ENCODE measurements at places on chromosomes 13 and 19.

GRCh38 chr19:54415901-54416673 is 823 bp downstream of the TTYH1 start:
- no peak for DNase-seq

GRCh38 chr19:15367439-15367838 is 12.1 kb downstream of the AKAP8 start:
- no peak for DNase-seq

DNA sequence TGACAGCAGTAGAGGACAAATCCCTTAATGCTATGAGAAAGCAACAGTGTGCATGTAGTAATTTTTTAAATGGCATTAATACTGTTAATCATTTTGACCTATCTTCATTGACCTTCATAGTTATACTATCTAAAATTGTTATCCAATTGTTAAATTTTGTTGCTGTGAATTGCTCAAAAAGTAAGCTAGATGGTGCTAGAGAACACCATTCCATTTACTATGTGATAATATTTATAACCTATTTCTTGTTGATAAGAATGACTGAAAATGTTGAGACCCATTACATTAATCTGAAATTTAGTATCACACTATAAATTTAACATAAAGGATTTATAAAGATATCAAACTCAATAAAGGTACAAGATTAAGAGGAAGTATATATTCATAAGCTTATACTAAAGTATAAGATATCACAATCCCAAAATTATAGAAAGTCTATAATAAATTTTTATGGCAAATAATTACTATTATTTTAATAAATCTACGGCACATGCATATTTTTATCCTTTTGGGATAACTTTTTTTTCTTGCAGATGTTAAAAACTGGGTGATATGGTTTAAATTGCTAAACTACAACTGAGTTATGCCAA is 1573.3 kb downstream of the PCDH9 start:
- DNase-seq, result peak; percentile 60

DNA sequence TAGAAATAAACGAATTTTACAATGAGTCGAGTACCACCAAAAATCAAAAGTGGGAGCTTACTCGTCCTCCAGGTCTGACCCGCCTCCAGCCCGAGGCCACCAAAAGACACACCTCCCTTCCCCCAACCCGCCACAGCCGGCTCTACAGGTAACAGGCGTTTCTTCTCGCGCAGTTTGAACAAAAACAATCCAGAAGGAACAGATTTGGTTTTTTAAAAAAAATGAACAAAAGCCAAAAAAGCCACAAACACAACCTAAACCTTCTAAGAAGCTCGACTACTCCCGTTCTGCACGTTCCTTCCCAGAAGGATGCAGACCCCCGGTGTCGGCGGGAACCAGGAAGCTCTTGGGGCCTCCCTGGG is 671 bp downstream of the ZDHHC20 start:
- DNase-seq, result no peak

DNA sequence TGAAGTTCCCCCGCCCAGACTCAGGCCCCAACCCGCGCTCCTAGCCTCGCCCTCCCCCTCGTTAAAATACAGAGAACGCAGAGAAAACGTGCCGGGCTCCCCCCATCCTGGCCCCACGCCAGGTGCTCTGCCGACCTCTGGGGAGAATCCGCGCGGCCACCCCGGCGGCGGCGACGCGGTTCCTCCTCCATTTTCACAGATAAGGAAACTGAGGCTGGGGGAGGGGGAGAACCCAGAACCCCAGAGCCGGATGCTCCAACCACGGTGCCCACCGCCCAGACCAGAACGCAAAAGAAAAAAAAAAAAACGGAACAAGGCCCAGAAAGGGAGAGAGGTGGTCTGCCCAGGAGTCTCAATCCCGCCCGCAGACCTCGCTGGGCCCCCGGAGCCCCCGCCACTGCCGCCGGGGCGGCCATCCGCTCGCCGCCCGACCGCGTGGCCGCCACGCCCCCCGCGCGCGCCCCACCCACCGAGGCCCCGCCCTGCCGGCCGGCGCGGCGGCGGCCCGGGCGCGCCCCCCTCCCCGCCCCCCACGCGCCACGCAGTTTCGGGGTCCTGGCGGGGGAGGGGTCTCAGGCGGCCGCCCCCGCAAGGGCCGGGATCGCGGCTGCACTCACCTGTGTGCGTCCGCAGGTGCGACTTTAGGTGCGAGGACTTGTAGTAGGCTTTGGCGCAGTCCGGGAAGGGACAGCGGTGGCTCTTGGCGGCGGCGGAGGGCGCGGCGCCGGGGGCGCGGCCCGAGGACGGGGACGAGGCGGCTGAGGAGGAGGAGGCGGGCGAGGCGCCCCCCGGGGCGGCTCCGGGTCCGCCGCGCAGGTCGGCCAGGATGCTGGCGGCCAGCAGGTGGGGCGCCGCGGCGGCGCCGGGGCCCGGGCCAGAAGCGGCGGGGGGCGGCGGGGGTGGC is 703 bp downstream of the KLF16 start:
- no peak for DNase-seq

GRCh38 chr19:17246681-17247425 is 1.1 kb upstream of the NR2F6 start:
- DNase-seq, result no peak

GRCh38 chr13:113759525-113760137 is 605 bp downstream of the TMEM255B start:
- peak; percentile 50 for DNase-seq

DNA sequence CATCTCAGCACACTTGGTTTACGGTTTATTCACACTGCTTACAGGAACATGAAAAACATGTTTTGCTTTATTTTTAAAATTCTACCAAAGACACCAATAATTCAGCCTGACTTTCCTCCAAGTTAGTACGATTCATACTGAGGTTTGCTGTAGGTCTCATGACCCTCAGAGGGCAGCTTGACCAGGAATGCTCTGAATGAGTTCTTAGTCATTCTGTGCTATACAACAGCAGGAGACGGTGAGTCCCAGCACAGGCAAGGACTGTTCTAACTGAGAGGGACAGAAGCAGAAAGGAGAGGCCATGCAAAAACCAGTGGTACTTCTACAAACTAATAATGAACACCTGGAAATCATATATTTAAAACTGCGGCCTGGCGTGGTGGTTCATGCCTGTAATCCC is 6.4 kb downstream of the GRTP1 start:
- DNase-seq, result peak; percentile 18

GRCh38 chr13:99307648-99308339 is 595 bp upstream of the GPR183 start:
- DNase-seq, result peak; percentile 64

- DNase-seq, result no peak
These were observed 40.5 kb upstream of the CNMD start for GRCh38 chr13:52780092-52780491.

GRCh38 chr19:33282036-33282671 is 20.2 kb downstream of the CEBPA start:
- no peak for DNase-seq

DNA sequence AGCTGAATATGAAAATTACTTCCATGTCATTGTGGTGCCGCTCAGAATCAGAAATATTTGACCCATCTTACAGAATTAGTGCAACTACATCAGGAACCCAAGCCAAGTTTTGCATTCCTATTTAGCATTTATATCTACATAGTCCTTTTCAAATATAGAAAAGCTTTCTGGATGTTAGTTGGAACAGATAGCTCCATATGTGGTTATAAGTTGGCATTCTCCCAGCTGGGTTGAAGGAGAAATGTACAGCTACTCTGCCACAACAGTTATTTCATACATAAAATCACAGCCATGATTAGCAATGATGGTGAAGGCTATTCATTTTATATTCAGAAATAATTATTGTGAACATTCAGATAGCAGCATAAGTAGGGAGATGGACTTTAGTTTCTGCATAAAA is 28.2 kb downstream of the HPN start:
- DNase-seq, result no peak

GRCh38 chr13:97696921-97697320 is 256.6 kb upstream of the IPO5 start:
- DNase-seq, result no peak

DNA sequence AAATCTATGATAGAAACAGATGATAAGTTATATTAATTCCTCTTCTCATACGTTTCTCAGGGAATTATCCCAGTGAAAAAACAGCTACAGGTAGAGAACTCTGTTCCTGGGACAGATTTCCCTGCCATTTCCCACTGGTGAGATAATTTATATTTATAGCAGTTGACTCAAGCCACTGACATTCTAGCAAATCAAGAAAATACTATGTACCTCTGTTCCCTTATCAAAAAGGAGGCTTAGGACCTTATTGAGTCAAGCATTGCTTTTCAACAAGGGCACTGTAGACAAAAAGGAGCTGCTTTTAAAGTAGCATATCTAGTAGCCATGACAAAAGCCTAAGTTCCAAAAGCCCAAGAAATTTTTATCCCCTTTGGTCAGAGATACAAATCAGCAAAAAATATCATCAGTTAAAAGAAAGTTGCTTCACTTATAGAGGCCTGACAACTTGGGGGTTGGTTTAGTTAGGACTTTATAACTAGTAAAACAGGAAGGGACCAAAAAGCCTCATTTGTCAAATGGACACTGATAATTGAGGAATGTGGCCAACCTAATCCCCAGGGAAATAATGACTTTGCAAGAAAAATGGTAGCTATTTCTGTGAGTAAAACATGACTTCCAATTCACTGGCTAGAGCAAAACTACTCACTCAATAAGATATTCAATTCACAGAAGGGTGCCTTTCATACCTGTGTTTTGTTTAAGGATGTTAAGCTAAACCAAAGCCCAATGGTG is 652.5 kb downstream of the SLITRK1 start:
- peak; percentile 48 for DNase-seq

GRCh38 chr19:35898499-35898809 is 1.9 kb downstream of the NFKBID start:
- DNase-seq, result no peak

- peak; percentile 88 for DNase-seq
These were observed 20.2 kb downstream of the BBC3 start for GRCh38 chr19:47210689-47211316.

DNA sequence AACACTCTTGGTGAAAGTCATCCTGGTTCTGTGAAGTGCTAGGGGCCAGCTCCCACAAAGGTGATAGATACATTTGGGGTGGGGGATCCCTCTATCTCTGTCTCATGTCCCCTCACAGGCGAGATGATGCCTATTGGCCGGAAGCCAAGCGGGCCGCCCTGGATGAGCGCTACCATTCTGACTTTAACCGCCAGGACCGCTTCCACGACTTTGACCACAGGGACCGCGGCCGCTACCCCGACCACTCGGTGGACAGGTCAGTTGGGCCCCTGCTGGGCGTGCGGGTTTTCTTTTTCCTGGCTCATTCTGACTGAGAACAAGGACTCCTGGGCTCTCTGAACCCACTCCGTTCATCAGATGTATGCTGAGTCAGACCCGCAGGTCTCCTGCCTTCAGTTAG is 16.4 kb downstream of the MICOS13 start:
- DNase-seq, result no peak

- peak; percentile 79 for DNase-seq
These were observed 11.2 kb downstream of the IL17D start for GRCh38 chr13:20714563-20715329.

DNA sequence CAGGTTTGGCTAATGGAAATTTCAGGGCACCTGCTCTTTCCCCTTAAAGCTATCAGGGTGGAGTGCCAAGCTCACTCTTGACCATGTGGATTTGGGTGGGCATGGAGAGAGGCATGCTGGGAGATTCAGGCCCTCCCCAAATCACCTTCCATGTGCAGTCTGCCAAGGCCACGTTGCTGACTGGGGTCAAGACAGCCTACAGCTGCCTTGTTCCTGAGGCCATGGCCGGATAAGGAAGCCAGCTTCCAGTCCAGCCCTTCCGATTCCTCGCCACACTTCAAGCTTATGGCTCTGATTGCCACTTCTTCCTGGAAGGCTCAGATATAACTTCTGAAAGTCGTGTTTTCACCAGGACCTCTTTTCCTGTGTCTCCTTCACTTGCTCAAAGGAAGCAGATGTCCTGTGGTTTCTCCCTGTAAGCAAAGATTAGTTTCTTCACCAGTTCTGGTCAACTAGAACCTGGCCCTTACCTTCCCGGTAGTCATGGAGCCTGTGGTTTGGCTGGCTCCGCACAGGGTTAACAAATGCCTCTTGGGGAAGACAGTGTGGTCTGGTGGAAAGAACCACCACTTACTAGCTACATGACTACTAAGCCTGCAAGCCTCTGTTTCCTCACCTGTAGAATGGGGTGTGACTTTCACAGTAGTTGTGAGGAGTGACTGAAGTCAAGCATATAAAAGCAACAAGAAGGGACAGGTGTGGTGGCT is 16.1 kb upstream of the TPT1 start:
- no peak for DNase-seq

DNA sequence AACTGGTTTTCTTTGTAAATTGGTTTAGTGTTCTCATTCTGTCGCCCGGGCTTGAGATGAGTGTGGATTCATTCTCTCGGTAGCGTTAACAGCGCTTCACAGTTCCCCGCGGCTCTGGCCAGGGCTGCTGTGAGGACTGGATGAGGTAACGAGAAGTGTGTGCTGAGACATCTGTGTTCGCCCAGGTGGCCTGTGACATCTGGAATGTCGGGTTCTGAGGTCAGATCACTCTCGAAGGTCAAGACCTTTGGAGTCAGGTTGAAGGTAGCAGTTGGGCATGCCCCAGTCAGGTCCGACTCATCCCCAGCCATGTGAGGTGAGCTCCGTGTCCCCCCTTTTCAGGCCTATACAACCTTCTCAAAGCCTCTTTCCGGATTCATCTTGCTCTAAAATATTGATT is 13.4 kb upstream of the TUBGCP3 start:
- DNase-seq, result no peak

- peak; percentile 23 for DNase-seq
These were observed 21.5 kb upstream of the GSX1 start for GRCh38 chr13:27770809-27771208.

- no peak for DNase-seq
These were observed 22.0 kb downstream of the EPN1 start for GRCh38 chr19:55697069-55697440.

- no peak for DNase-seq
These were observed 334.0 kb downstream of the SLITRK5 start for GRCh38 chr13:88005188-88005587.

GRCh38 chr13:36051082-36051481 is 80.1 kb downstream of the DCLK1 start:
- DNase-seq, result no peak

- no peak for DNase-seq
These were observed 138.3 kb upstream of the RFC3 start for GRCh38 chr13:33679658-33680012.

- DNase-seq, result no peak
These were observed 301.7 kb upstream of the SPRY2 start for GRCh38 chr13:80642641-80643040.

GRCh38 chr13:36412736-36413135 is 19.6 kb upstream of the CCNA1 start:
- no peak for DNase-seq

DNA sequence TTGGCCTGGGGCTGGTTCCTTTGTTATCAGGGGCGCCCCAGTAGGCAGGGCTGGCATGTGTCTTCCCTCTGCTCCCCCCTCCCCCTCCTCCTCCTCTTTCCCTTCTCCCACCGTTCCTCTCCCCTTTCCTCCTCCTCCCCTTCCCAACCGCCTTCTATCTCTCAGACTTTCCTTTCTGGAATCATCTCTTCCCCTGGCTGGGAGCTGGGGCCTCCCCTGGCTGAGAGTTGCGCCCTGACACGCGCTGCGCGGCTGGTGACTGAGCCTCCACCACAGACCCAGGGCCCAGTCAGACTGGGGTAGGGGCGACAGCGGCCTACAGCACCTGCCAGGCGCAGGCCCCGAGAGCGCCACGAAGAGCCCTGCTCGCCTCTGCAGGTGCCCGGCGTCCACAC is 2.8 kb downstream of the PNMA8B start:
- no peak for DNase-seq

GRCh38 chr19:1081301-1082164 is 13.6 kb downstream of the POLR2E start:
- DNase-seq, result no peak
